ENCODE measurements at places on chromosomes 3 and 15.

DNA sequence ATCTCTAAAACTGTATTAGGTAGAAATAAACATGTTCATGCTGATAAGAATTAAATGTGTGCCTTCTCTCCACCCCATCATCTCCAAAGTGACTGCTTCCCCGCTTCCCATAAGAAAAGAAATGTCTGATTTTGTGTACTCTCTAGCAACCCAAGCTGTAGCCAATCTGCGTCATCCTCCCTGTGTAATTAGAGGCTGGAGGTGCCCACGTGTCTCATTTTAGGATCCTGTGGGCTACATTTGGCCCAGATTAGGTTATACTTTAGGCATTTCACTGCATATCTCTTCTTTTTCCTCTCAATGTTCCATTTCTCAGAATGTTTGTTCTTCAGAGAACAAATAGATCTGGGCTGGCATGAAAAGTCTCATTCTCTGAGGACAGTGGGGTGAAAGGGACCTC, 19.3 kb upstream of the ZNF148 start:
- DNase-seq, result no peak

GRCh38 chr3:56423661-56424099, 44.6 kb downstream of the ERC2 start:
- DNase-seq, result no peak

- DNase-seq, result no peak
These were observed 20.1 kb downstream of the OSBPL10 start for GRCh38 chr3:31960793-31961431.

DNA sequence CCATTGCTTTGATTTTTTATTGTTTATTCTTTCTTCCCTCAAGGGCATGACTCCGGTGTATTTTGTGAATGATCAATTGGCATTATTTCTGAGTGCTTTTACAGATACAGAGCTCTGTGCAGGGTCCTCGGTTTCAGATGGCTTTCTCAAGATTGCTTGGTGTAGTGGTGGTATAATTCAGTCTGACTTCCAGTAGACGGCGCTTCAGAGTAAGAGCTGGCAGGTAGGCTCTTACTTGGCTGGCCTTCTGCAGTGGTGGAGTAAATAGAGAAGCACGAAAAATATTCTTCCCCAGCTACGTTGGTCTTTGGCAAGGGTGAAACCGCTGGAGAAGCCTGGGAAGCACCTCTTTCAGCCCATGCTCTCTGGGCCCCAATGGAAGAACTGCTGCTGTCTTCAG, 723.0 kb upstream of the BCHE start:
- no peak for DNase-seq

- DNase-seq, result no peak
These were observed 24.8 kb downstream of the GABRA5 start for GRCh38 chr15:26891448-26892181.

DNA sequence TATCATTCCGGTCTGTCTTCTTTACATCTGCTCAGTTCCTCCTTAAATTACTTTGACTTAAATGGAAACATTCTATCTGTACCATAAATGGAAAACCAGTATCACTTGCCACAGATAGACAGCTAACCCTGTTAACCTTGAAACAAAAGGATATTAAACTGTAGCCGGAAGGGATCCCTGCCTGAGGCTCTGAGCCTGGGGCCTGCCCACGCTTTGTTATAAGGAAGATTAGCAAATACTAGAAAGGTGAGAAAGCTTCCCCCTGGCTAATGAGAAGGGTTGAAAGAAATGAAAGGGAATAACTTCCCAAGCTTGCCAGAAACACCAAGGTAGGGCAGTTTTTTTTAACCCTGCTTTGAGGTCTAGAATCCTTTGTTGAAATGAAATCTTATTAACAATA, 927.6 kb downstream of the FHIT start:
- DNase-seq, result no peak

- DNase-seq, result no peak
These were observed 16.3 kb upstream of the OR5H1 start for GRCh38 chr3:98114264-98114663.

DNA sequence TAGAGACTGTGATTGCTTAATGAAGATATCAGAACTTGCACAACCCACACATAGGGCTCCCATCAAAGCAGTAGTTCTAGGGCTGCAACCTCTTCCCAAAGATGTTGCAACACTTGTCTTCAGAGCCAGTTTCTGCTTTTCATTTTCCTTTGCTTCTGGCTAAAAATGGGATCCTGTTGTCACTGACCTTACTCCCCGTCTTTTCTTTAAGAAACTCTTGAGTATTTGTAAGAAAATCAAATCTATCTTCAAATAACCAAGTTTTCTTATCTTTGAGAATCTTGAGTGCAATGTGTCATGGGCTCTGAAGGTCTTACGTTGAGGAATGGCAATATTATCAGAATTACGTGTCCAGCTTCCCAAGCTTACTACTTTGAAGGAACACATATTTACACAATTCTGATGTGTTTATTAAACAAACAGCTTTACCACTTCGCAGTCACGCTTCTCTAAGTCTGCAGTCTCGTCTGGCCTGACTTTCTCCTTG, 24.1 kb downstream of the CACNA1D start:
- DNase-seq, result no peak

DNA sequence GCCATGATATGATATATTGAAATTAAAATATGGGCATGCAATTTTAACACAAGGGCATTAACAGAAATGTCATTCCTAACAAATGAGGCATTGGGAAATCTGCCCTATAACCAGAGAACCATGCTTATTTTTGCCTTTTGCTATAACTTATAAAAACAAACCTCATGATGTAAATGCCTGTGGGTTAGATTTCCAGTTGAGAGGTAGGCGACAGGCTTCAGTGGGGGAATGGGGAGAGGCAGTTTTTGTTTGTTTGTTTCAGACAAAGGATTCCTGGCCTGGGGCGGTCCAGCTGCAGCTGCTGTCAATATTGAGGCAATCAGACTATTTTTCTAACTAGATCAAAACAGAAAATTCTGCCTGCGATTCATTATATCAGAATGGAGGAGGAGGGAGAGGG, 490.4 kb upstream of the CFAP20DC start:
- no peak for DNase-seq

- DNase-seq, result no peak
These were observed 62.6 kb upstream of the CNTN4 start for GRCh38 chr3:2036076-2036475.

DNA sequence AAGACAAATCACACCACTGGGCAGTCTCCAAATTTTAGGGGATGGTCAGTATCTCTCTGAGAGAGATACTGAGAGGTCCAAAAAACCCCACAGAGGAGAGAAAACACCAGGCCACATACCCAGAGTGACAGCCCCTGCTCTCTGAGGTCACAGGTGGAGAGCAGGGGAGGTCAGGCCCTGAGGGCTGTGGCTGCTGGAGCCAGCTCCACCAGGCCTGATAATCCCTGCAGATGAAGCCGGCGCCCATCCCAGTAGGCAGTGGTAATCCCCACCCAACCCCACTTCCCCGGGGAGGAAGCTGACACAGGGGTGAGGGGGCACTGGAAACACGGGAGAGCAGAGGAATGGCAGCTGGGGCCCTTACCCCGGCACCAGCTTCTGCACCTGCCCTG, 31.2 kb upstream of the SRP14 start:
- DNase-seq, result no peak

GRCh38 chr3:123346021-123346420, 102.9 kb downstream of the ADCY5 start:
- no peak for DNase-seq

- no peak for DNase-seq
These were observed 8.2 kb upstream of the SNTN start for GRCh38 chr3:63644212-63644797.

- no peak for DNase-seq
These were observed 13.1 kb downstream of the CHST14 start for GRCh38 chr15:40483919-40484318.

- DNase-seq, result no peak
These were observed 464.3 kb upstream of the GRM7 start for GRCh38 chr3:6396631-6397030.

DNA sequence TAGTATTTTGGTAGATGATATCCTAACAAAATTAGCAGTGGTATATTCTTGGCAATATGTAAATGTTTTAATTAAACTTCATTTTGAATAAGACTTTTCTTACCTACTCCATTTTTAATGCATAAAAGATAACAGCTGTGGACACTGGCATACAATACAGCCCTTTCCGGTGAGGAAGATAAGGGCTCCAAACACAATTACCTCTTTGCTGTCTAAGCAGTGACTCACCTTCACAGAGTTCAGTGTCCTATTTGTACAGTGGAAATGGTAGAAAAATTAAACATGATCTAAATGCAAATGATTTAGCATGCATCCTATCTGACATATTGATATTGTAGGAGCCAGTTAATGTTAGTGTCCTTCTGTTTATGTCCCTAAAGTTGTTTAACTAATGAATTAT, 969.4 kb downstream of the PLOD2 start:
- DNase-seq, result no peak

GRCh38 chr3:23829242-23829934, 23.6 kb downstream of the UBE2E1 start:
- no peak for DNase-seq

DNA sequence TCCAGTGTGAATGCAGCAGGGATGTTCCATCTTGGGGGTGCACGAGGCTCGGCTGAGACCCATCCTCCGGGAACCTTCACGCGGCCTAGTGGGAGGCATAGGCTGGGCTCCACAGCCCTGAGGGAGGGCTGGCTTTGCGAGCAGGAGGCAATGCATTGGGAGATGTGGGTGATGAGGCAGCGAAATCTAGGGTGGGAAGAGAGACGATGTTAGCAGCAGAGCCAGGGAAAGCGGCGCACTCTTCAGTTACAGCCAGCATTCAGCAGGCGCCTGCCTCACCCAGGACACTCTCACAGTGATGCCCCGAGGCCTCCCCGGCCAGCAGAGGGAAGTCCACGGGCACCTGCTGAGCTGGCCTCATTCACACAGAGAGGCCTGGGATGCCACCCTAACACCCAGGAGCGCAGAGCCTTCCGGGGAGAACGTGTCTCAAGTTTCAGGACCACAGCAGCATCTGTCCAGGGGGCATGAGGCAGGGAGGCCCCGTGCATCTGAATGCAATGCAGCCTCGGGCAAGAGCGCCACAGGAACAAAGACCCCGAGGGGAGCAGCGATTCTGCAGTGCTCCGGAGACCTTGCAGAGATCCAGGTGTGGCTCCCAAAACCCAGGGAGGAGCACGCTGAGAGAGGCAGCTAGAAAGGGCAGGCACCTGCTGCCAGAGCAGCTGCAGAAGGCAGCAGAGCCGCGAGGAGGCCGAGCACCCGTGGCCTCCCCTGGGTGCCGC, 102.4 kb downstream of the NUP210 start:
- DNase-seq, result no peak

DNA sequence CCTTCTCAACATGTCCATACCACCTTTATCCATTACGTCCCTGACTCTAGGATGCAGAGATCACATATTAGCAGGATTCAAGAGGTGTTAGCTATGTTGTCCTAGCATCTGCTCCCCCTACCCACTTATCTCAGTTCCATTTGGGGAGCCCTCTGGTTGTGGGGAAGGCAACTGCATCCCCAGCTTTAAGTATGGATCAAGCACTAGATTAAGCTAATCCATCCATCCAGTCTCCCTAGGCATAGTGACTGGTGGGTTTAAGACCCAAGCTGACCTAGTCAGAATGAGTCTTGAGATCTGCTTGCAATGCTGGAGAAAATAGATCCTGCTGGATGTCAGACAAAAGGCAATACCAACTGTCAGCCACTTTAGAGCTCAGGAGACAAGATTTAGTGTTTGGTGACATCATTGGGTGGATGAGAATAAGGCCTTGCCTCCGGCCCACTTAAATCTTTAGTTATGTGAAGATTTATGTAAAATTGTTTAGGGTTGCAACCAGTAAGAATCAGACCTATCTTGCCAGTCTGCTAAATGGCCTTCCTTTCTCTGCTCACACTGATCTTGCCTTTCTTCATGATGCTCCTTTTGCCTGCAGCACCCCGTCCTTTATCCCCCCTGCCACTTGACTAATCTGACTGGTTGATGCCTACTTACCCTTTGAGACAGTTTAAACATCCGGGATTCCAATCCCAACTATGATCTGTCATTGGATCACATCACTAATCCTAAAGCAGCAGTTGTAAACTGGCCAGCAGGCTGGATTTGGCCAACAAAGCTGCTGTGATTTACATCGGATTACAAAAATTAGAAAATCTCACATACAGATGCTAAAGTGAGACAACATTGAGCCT, 2.1 kb upstream of the ISY1 start:
- DNase-seq, result no peak

DNA sequence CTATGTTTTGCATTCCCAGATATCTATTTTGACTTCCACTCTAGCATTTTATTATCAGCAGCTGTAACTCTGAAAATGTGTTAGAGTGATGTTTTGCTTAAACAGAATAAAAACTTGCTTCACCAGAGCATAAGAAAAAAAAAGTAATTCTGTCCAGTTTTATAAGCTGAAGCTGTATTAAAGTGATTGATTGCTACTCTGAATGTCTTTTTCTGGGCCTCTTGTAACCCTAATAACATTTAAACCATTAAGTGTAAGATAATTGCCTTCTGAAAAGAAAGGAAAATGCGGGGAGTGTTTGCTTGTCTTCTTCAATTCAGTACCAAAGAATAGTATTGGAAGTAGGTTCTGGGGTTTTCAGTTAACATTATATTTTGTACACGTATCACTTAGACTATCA, 57.9 kb upstream of the UBE2E1 start:
- DNase-seq, result no peak

- DNase-seq, result no peak
These were observed 40.9 kb downstream of the CCR4 start for GRCh38 chr3:32992310-32992686.

GRCh38 chr3:60017631-60018030, 967.8 kb upstream of the CFAP20DC start:
- no peak for DNase-seq

DNA sequence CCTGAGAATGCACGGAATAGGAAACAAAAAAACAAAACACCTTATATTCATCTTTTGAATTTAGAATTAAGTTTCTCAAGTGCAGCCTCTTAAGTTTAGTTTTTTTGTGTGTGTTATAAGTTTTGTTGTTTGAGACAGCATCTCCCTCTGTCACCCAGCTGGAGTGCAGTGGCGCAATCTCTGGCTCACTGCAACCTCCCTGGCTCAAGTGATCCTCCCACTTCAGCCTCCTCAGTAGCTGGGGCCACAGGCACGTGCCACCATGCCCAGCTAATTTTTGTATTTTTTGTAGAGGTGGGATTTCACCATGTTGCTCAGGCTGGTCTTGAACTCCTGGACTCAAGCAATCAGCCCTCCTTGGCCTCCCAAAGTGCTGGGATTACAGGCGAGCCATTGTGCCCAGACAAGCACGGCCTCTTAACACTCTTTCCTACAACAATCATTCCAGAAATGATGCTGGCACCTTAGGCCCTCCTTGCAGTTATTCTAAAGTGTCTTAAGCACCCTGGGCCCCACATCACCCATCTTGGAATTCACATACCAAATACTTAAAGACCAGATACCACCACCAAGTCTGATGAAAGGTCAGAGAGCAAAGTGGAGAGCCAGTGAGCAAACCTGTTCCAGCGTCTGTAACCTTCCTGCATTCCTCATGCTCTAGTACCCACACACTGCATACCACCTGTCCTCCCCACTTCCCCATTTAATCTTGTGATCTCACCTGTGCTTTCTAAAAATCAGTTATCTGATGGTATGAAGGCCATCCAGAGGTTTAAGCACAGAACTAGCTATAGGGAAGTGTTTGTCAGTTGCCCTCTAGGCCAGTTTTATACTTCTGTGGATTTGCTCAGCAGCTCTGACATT, 6.9 kb upstream of the SPG11 start:
- no peak for DNase-seq
